ENCODE measurements at places on chromosomes 2 and 18.

DNA sequence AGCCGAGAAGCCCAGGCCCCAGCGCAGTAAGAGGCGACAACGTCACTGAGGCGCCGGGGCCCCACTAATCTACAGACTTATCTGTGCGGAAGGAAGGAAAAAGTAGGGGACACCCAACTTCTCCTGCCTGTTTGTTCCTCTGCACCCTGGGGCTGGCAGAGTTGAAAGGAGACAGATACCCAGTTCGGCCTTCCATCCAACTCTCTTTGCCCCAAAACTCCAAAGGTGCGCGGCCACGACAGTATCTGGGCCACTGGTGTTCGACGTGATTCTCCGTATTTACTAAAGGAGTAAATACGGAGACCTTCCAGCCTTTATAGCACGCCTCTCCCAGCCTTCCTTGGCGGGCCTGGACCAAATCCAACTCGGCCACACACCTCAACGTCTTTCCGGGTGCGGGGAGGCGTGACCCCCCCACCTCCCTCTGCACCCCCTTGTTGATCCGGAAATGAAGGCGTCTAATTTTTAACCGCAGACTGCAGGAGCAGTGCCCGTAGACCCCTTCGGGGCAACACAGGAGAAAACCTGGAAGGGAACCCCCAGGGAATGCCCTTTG is 1.6 kb downstream of the SMAD7 start:
- DNase-seq: no peak

DNA sequence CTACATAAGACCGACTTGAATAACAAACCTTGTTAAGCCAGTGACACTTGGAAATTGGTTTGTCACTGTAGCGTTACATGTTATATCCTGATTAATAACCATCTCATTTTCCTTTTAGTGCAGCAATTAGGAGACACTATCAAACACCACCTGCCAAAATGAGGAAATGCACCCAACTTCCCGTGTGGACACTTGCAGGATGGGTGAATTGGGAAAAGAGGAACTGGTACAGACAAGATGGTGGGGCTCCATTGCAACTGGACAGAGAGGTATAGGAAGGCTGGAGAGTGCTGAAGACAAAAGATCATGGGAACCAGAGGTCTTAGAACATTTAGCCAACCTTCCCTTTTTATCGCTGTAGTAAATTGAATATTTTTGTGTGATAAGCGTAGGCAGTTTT is 816.3 kb upstream of the HS6ST1 start:
- no peak for DNase-seq

DNA sequence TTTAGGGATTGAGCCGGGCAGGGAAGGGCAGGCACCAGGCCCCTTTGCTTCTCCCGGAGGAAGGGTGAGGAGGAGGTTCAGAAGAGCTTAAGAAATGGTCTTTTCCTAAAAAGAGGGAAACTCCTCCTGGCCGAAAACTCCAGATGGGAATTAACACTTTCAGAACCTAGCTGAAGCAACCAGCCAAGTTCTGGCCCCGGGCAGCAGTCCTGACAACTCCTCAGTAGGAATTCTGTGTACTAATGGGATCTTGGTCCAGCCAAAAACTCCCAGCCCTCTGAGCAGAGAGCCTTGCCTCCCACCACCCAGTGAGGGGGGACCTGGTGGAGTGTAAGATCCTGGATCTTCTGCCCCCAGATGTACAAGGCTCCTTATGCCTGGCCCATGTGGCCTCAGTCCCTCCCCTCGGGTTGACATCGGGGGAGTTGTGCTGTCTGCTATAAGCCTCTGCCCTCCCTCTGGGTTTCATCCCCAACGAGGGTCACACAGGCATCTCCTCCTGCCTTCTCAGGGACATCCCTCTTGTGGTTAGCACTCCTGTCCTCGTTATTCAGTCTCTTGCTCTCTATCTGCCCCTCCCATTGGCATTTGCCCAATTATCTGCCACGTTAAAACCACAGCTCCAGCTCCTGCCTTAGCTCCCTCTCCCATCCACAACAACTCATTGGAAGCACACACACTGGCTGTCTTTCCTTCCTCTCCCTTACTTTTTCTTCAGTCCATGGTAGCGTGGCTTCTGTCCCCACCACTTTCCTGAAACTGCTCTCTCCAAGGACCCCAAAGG is 184.6 kb downstream of the CYP26B1 start:
- no peak for DNase-seq

- DNase-seq: no peak
Observed at GRCh38 chr2:445896-446295, 158.0 kb upstream of the ALKAL2 start.

DNA sequence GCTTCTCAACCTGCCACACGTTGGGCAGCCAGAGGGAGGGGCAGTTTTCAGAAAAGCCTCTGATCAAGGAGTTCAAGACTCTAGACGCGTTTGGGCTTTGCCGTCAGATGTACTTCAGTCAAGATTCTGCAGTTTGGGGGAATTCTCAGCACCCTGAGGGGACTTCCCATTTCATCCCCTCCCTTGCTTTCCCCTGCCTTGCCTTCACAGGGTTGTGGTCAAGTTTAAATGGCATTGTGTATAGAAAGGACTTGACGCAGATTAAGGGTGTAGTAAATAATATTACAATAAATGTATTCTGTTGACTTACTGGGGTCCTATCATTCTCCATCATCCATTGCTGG is 198.3 kb upstream of the NABP1 start:
- DNase-seq: no peak

DNA sequence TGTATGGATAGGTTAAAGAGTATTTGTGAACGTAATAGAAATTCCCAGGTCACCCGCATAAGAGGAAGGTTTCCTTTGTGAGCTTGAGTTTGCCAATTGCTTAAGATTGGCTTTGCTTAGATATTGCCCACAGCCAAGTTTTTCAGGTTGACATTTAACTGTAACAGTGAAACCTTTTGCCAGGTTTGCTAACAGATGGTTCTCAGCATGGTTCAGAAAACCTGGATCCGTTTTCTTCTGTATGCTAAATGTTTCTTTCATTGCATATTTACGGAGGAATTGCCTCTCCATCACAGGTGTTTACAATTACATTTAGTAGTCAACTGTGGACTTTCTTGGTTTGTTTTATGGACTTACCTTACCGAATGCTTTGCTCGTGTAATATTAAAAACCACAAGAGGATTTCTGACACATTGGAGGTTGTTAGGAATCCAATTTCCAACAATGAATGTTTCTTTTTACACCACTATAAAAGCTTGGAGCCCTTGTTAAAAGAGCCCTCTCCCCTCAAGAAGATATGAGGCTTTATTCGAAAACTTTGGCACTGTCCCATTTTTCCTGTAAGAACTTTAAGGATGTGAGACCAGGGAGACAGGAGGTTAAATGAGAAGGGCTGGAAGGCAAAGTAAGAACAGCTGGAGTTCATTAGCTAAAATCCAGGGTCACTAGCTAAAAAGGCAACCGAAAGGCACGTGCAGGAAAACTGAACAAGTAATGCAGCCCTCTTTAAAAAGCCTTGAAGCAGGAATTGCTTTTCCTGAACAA is 7.8 kb downstream of the CDK15 start:
- no peak for DNase-seq

DNA sequence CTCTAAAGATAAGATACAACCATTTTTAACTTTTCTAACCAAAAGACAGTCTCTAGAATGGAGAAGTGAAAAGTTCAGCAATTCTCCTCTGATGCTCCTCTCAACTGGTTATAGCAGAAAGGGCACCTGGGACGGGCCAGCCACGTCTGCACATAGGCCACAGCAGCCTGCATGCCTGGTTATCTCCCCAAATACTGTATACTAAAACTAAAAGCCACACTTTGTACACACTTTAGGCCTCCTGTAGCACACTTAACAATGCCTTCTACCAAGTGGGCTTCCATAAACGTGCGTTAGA is 179.1 kb downstream of the ANKRD44 start:
- DNase-seq: no peak
